ENCODE measurements at places on chromosomes 3 and 15. TPM values are rescaled to one million over a fixed set of nuclear protein-coding genes. Genes with fewer than 3 reads are reported as not detected.

Gene ISLR2
- total RNA-seq: not detected

Gene KCNMB3
- total RNA-seq: 0.47 TPM

Gene FOXB1
- 1.2 TPM for total RNA-seq

Gene MYO1E
- total RNA-seq: 33.3 TPM

GRCh38 chr3:127690823-127691452 lies 18.2 kb downstream of the ABTB1 start:
- H3K4me1 ChIP-seq: no peaks in the 10 kb centered on the region
- H3K36me3 ChIP-seq: no peaks in the 10 kb centered on the region

DNA sequence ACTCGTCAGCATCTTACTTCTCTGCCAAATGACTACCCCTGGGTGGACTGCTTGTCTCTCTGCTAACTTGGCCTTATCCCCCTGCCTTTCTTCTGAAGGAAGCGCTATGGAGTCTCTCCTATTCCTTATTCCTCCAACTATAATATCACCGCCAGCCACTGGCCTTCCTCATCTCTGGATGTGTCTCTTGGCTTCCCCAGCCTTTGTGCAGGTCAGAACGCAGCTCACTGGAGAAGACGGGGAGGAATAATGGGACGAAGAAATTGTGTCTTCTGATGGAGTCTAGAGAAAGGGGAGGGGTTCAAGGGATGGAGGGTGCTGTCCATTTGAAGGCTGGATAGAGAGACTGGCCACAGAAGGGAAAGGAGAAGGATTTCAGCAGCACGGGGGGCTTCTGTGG lies 16.9 kb downstream of the ITGA11 start:
- H3K27ac ChIP-seq: no peak overlapping the region
- H3K36me3 ChIP-seq: no peaks in the 10 kb centered on the region
- no peaks in the 10 kb centered on the region for H3K4me1 ChIP-seq
- DNase-seq: no peak
- H3K27me3 ChIP-seq: peaks cover 4% of the 10 kb centered on the region
- no peak overlapping the region for H3K4me3 ChIP-seq

- no peaks in the 10 kb centered on the region for H3K36me3 ChIP-seq
- peaks cover 16% of the 10 kb centered on the region for H3K27me3 ChIP-seq
- no peak overlapping the region for H3K4me3 ChIP-seq
- no peak for DNase-seq
Observed at GRCh38 chr3:45355351-45355750, 33.0 kb upstream of the LARS2 start.

- no peaks in the 10 kb centered on the region for H3K36me3 ChIP-seq
- H3K4me3 ChIP-seq: no peak overlapping the region
- H3K27me3 ChIP-seq: no peaks in the 10 kb centered on the region
- H3K27ac ChIP-seq: no peak overlapping the region
Observed at GRCh38 chr3:27545061-27545460, 60.9 kb upstream of the SLC4A7 start.

- H3K36me3 ChIP-seq: peaks cover 10% of the 10 kb centered on the region
- no peaks in the 10 kb centered on the region for H3K27me3 ChIP-seq
- no peak for DNase-seq
- no peak overlapping the region for H3K4me3 ChIP-seq
Observed at GRCh38 chr15:56205061-56205876, 38.4 kb downstream of the RFX7 start.
